ENCODE measurements at places on chromosomes 16 and 17.

GRCh38 chr17:42342242-42343008 lies 45.8 kb downstream of the STAT3 start:
- DNase-seq: no peak

- DNase-seq: peak; percentile 33
Measured at GRCh38 chr16:89135971-89136765, 35.4 kb upstream of the CDH15 start.

GRCh38 chr16:23843143-23843542 lies 7.4 kb downstream of the PRKCB start:
- no peak for DNase-seq

GRCh38 chr17:82328141-82328993 lies 5.2 kb downstream of the SECTM1 start:
- DNase-seq: peak; percentile 37

- DNase-seq: no peak
Measured at GRCh38 chr17:1942066-1942365, 83.1 kb downstream of the RTN4RL1 start.

DNA sequence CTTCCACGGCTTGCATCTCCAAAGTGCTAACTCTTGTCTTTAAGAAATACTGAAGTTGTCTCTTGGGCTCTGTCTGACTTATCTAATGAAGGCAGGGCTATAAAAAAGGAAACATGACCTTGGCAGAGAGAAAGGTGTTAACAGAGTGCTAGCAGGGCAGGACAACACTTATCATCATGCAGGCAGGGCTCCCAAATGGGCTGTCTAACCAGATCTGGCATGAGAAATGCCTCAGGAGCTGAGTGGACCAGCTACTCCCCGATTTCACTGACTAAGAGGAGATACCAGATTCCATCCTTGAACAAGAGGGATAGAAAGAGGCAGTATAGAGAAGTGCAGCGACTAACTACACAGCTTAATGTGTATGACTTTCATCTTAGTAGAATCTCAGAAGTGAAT lies 32.6 kb downstream of the PMP22 start:
- DNase-seq: no peak

DNA sequence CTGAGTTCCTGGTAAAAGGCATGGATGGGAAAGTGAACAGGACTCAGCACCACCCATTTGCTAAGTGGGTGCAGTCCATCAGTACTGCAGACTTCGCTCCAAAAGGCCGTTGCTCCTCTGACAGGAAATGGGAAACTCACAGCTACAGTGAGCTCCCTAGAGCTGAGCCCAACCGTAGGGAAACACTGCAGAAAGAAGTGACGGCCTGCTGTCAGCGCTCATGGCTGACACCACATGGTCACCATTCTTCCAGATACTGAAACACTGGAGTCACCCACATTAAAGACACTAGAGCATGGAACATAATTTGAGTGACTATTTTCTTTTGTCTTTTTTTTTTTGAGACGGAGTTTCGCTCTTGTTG lies 31.9 kb downstream of the UBE2O start:
- DNase-seq: no peak

- DNase-seq: no peak
Measured at GRCh38 chr17:19705771-19706770, 10.3 kb downstream of the SLC47A2 start.

DNA sequence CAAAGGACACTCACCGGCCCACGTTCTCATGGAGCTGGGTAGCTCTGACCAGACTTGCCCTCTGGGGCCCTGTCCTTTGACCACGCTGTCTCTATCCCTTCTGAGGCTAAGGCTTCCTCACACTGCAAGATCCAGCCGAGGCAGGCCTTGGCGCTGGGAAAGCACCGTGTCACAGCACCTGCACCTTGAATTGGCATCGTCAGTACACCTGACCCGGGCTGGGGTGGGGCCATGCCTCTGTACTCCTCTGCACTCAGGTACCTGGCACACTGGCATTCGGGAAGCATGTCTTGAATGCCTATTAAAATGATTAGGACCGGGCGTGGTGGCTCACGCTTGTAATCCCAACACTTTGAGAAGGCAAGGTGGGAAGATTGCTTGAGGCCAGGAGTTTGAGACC lies 6.0 kb downstream of the TBC1D24 start:
- no peak for DNase-seq

DNA sequence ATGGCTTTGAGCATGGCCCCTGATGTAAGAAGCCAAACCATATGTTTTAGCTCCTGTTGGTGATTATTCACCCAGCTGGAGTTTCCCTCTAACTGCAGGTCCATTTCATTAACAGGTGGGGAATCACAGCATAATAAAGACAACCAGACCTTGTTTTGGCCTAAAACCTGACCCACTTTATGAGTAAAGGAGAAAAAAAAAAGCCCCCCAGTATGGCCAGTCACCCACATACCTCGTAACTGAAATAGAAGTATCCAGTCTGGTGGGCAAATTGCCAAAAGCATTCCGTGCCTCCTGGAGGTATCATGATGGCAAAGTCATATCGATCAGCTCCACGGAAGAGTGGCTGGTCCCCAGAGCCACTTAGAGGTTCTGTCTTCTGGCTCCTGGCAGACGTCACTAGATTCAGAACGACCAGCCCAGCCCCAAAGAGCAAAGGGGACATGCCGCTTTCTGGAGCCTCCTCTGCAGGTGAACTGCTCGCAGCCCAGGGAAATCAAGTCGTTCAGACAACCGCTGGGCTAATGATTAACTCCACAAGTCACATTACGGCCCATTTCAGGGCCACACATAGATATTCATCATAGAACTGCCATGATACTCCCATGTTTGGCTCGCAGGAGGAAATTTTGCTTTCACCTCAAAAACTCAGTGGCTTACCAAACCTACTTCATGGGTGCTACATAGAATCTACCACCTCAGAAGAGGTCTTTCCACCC lies at the start of gene TMED6:
TSS of gene TMED6 (minus strand) at position 478 of the 719 bp plus-strand sequence. CDS start at position 445, 33 bp downstream.
- DNase-seq: no peak

GRCh38 chr17:74008196-74008595 lies 195.3 kb upstream of the RPL38 start:
- peak; percentile 10 for DNase-seq

- DNase-seq: no peak
Measured at GRCh38 chr16:29820730-29821642, 724 bp downstream of the MVP start.

- DNase-seq: peak; percentile 17
Measured at GRCh38 chr17:59372138-59372751, 40.8 kb downstream of the YPEL2 start.

GRCh38 chr17:9370467-9370866 lies 205.2 kb downstream of the STX8 start:
- peak; percentile 32 for DNase-seq

DNA sequence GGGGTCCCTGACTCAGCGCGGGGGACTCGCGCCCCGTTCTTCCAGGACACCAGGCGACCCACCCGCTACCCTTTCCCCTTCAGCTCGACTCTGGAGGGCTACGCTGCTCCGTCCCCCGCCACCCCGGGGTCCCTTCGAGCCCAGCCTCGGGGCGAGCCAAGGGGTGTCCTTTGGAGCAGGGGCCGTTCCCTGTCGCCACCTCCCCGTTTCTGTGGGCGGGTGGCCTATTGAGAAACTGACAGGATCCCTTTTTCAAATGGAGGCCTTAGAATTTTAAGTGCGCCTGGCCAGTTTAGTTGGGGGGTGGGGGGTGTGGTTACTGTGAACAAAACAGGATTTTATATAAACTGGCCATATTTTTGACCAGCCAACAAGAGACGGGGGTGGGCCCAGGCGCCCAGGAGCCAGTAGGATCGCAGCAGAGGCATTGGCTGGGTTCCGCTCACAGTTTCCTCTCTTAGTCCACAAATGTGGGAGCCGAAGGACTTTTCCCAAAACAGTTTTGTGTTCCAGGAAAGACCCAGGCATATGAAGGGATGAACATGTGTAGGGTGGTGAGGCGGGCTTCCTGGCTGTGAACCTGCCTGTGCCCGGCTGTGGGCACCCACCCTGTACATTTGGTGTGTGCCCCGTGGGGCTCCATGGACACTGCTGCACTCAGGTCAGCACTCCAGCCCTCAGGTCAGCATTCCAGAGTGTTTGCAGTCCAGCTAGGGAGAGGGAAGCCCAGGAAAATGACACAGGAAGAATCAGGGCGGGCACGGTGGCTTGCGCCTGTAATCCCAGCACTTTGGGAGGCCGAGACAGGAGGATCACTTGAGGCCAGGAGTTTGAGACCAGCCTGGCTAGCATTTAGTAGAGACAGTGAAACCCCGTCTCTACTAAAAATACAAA lies 722 bp upstream of the TIMP2 start:
- no peak for DNase-seq

DNA sequence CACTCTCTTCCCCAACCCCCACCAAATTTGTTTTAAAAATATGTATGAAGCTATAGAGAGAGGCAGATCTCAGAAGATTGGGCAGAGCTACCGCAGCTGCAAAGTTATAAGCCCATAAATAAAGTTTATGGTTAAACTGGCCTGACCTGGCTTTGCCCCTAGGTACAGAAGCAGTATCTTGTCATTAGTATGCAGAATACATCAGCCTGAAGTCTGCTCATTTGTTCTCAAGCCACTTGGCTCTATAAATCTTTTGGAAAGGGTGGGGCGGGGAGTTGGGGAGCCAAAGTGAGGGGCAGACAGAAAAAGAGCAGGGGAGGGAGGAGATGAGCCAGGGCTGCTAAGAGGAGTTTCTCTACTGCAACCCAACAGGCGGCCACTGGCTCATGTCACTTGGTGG lies 113.2 kb downstream of the SOX9 start:
- DNase-seq: no peak

GRCh38 chr16:83532634-83533033 lies 275.1 kb upstream of the HSBP1 start:
- DNase-seq: no peak

- DNase-seq: no peak
Measured at GRCh38 chr17:1588821-1589585, 26.4 kb upstream of the PITPNA start.

- DNase-seq: no peak
Measured at GRCh38 chr17:78797691-78798585, 15.9 kb upstream of the CYTH1 start.

- no peak for DNase-seq
Measured at GRCh38 chr17:61338874-61339478, 60.7 kb upstream of the TBX2 start.

GRCh38 chr16:12900599-12901203 lies 697 bp upstream of the SHISA9 start:
- no peak for DNase-seq

GRCh38 chr16:23435500-23435899 lies 17.5 kb downstream of the COG7 start:
- DNase-seq: peak; percentile 7

Measured in NCI-H1417 (cell line).